ENCODE measurements at places on chromosomes 13 and 19. TPM values are rescaled to one million over a fixed set of nuclear protein-coding genes. Genes with fewer than 3 reads are reported as not detected.

DNA sequence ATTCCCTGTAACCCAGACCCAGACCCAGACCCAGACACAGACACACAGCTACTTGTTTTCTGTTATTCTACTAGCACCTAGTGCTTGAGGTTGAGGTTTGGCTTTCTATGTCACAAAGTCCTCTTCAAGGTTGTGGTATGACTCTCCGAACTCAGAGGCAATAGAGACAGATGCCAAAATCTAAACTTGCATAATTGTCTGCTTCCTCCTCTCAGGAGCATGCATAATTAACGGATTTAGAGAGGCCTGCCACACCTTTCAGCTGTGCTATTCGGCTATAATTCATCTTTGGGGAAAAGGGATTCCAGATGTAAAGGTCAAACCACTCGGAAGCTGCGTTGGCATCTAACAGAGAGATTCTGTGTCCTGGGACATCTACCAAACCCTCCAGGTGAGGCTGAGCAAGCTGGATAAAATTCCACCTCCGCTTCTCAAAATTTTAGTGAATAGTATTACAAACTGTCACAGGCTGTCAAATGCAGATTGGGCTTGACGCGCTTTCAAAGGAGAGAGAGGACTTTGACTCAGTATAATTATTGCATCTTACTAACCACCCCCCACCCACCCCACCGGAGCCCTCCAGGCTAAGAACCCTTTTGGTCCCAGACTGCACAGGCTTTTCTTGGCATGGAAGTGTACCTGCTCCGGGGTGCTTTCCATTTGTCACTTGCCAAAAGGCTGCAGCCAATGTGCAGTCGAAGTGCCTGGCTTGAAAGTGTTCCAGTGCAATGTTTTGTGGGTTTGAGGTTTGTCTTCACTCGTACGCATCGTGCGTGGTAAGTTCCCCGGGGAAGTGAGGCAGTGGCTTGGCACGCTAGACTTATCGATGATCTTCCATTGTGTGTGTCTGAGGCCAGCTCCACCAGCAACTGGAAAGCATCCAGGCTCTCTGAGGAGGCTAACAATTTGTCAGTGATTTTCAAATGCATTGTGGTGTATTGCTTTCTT lies 194.1 kb downstream of the TDRD3 start:
- DNase-seq: no peak

GRCh38 chr19:51948975-51949374 lies 21.7 kb downstream of the ZNF613 start:
- no peak for DNase-seq

DNA sequence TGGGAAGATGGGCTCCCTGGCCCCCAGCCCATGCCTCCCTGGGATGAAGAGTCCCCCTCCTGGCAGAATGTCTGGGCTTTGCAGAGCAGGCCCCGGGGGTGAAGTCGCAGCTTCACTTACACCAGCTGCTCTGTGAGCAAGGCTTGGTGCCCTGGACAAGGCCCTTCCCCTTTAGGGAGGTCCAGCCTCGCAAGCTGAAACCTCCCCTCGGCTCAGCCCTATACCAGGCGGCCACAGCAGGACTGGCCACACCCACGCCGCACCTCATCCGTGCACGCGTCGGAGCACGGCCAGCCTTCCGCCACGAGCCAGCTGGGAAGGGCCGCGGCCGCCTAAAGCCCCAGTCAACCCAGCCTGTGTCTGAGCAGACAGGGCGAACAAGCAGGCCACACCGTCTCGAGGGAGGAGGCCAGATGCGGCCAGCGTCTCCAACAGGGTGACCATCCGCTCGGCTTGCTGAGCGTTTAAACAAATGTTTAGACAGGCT lies 83.2 kb upstream of the MCF2L start:
- peak; percentile 87 for DNase-seq

The HCST gene
- 80.4 TPM for total RNA-seq

The NCR1 gene
- total RNA-seq: 16.7 TPM
